Left renal pelvis (tissue), 4 donors: ENCODE measurements at places on chromosomes 5 and 9. TPM values are rescaled to one million over a fixed set of nuclear protein-coding genes. Genes with fewer than 3 reads are reported as not detected.
A peak's percentile ranks its signal among the peaks of the same experiment; 100 is the strongest.

GRCh38 chr5:179876610-179876952, 18.0 kb upstream of the MRNIP start:
- DNase-seq: no peak

DNA sequence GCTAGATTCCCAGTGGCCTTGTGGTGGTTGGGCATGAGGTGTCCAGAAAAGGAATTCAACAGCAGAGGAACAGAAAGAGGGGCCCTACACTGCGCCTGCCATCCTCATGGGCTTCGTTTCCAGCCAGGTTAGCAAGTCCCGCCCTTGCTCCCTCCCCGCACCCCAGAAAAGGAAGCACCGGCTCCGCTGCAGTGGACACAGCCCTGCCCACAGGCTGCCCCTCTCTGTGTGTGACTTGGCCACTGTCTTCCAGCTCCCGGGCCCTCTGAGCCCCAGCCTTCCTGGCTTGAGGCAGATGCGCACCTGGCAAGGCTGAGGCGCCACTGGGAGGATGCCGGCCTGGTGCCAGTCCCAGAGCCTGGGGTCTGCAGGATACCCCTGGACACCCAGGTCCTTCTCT, 305.0 kb upstream of the IRX4 start:
- DNase-seq: no peak

GRCh38 chr9:15101095-15101494, 190.9 kb upstream of the FREM1 start:
- no peak for DNase-seq

- peak; percentile 33 for DNase-seq
These were observed 81.6 kb downstream of the NDUFS4 start for GRCh38 chr5:53642061-53642460.

Gene DIRAS2
- polyA plus RNA-seq: 5.5 TPM

DNA sequence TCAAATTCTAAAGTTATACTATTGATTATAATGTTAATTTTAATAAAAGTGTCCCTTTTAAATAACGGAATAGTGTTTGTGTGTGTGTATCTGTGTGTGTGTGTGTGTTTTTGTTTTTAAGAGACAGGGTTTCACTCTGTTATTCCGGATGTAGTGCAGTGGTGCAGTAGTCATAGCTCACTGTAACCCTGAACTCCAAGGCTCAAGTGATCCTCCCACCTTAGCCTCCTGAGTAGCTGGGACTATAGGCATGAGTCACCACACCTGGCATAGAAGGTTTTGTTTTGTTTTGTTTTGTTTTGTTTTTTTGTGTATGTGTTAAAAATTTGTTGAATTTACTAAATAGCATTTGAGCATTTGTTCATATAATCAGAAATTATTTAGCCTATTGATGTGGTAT, 64.6 kb downstream of the YTHDC2 start:
- no peak for DNase-seq

Gene GABRB2
- 2.6 TPM for polyA plus RNA-seq

DNA sequence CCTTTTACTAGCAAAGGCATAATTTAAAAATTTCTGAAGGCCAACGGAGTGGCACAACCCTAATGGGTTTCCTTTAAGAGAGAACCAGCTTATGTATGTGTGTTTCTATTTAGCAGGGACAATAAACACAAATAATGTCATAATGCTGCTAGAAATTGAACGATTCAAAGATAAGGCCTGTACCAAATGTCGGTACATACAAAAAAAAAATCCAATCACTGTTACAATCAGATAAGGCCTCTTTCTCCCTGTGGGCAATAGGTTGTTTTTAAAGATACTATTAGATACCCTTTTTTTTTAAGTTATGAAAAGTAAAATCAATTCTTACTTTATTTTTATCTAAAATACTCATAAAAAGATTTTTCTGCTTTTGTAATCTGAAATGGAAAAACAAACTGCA, 821.0 kb downstream of the PRELID2 start:
- no peak for DNase-seq

Gene ADAMTS6
- 3.1 TPM for polyA plus RNA-seq

DNA sequence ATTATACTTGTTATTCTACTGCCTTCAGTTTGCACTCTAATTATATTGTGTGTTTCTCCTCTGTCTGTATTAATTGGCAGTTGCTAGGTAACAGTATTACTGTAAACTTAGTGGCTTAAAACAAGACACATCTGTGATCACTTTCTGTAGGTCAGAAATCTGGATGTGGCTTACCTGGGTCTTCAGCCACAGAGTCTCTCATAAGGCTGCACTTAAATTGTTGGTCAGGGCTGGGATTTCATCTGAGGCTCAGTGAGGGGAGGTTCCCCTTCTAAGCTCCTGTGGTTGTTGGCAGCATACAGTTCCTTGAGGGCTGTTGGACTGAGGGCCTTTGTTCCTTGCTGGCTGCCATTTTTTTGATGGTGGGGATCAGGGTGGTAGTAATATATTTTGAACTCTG, 68.8 kb downstream of the SLC44A1 start:
- no peak for DNase-seq

Gene HAVCR2
- 11.7 TPM for polyA plus RNA-seq

Gene WNT8A
- 0.29 TPM for polyA plus RNA-seq

Gene HCN1
- polyA plus RNA-seq: 0.03 TPM

Gene LCN1
- not detected for polyA plus RNA-seq

Gene RUSC2
- 18.2 TPM for polyA plus RNA-seq

DNA sequence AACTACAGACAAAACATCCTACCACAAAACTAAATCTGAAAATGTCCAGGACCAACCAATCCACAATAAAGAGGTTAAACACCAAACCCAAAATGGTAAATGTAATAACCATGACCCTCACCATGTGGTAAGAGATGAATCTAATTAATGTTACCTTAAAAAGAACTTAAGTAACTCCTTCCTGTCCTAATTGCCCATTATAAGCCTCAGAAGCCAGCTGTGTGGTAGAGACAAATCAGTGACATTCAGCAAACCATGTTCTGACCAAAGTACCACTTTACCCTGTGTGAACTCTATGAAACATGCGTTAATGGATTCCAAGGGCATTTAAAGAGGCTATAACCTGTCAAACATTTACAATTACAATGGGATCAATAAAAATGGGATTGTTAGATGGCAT, 25.0 kb downstream of the LPAR1 start:
- no peak for DNase-seq

Gene SPTLC1
- 104 TPM for polyA plus RNA-seq

DNA sequence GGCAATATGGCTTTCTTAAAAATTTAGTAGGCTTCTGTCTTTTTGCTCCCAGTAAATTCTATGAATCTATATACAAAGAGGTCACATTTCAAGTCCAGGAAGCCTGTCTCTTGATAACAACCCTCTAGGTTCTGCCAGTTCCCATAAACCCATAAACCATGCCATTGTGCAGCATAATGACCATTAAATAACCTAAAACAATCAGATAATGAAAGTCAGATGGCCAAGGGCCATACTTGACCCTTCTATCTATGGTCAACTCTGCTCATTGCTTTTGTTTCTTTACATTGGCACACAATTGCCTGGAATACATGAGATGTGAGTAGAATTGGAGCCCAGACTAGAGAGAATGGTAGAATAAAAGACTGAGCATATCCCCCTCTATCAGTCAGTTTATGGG, 305.4 kb upstream of the KIF2A start:
- DNase-seq: no peak

- DNase-seq: no peak
These were observed 10.0 kb downstream of the TMEM174 start for GRCh38 chr5:73183000-73183399.

Gene COL15A1
- 36.1 TPM for polyA plus RNA-seq

DNA sequence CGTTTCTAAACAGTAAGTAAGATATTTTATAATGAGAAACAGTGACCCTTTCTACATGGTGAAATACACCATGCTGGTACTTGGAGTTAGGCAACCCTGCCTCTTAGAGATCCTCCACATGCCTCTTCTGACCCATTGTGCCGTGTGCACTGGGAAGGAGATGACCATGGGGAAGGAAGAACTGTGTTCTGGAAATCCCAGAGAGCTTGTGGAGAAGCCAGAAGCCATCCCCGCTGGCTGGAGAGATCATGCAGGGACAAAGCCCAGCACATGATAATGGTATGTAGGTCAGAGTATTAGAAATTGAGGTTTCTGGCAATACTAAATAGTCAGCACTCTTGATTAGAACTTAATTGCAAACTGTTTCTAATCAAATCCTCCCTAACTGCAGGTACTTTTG, 307.3 kb downstream of the FBXL7 start:
- no peak for DNase-seq

Gene P4HA2
- 34.0 TPM for polyA plus RNA-seq

DNA sequence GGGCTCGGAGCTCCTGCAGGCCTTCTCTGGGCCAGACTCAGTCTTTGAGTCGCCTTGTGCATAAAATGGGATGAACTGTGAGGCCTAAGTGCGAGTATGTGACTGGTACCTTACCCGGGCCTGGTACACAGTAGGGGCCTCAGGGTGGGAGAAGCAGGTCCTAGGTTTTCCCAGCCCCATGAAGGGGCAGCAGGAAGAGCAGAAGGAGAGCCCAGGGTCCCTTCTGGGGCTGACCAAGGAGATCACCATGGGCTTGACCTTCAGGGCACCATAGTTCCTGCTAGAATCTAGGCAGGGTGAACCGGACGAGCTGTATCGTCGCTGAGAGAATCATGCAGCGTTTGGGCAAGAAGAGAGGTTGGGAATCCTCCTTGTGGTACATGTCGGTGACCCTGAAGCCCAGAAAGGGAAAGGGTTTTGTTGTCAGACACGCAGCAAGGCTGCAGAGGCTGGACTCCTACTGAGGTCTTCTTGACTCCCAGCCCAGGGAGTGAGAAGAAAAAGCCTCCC, 373 bp upstream of the PHYKPL start:
- DNase-seq: no peak

Gene SLC34A1
- 3.4 TPM for polyA plus RNA-seq

GRCh38 chr9:86639899-86640379, 285.7 kb upstream of the TUT7 start:
- DNase-seq: no peak

Gene ZSWIM6
- polyA plus RNA-seq: 28.1 TPM

DNA sequence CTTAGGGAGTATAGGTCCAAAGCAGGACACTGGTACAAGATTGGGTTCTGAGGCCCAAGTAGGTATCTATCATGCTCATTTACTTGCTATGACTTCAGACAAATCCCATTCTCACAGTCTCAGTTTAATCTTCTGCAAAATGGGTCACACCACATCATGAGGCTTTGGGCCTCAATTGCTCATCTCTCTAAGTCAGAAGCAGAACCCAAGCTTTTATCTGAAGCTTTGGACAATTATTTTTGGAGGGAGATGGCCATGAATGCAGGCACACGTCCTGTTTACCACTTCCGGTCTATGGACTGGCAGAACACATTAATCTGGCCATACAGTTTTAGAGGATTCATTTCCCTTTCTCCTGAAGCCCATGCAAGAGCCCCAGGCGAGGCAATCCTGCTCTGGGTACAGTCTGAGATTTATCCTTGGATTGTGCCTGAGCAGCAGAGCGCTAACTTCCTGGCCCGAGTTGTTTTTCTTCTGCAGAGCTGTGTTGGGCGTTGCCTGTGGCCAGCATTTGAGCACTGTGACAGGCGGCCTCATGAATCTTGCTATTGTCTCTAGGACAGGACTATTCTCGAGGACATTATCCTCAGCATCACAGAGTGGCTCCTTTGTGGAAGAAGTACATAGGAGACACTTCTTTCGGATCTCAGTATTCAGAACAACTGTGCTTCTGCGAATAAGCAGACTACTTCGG, 16.1 kb downstream of the SLC22A4 start:
- DNase-seq: no peak

Gene ZFP37
- polyA plus RNA-seq: 10.9 TPM

Gene ESM1
- 8.6 TPM for polyA plus RNA-seq

GRCh38 chr9:10146517-10147331, 466.1 kb downstream of the PTPRD start:
- DNase-seq: no peak

DNA sequence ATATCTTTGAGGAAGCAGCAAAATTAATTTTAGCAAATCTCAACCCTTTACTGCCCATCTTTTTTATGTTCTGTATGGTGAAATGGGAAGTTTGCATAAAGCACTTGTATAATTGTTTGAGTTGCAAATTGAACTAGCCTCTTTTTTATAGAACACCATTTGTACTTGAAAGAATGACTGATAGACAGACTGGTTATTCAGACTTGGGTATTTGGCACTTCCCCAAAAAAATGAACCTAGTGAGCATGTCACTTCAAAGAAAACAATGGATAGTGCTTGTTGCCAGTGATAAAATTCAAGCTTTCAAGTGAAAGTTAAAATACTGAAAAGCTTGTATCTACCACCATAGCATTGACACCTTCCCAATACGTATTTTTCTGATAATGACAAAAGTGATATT, 115.8 kb downstream of the ERCC6L2 start:
- no peak for DNase-seq

GRCh38 chr5:151219789-151220188, 4.1 kb downstream of the CCDC69 start:
- no peak for DNase-seq

Gene SAPCD2
- polyA plus RNA-seq: 6.8 TPM

DNA sequence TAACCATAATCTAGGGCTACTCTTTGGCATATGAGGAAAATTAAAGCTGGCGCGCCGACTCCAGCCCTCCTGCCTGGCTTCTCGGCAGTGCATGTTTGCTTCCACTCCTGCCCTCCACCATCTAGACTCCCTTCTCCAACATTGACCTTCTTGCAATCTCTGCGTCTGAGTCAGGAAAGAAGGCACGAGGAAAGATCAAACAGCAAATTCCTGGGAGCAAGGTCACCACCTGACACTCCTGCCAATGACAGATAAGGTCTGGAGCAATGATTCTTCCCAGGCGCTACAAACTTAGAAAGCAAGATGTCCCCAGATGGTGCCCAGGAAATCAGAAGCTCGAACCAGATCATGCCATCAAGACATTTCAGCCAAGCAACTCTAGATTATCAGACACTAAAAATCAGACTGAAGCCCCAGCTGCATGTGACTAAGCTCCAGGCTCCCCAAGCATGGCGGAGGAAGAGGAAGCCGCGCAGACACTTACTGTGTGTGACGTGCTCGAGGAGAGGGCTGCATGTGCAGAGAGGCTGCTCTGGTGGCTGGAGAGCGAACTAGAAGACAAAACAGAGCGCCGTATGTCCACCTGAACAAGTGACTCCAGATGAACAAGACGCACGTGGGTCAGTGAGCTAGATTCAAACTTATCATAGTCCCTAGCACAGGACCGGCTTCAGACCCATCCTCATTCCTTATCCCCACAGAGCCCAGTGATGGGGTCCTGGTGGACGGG, 115.3 kb downstream of the UBE2R2 start:
- DNase-seq: no peak

Gene ADAMTS13
- polyA plus RNA-seq: 7.1 TPM

Gene COX7C
- 1,060 TPM for polyA plus RNA-seq

DNA sequence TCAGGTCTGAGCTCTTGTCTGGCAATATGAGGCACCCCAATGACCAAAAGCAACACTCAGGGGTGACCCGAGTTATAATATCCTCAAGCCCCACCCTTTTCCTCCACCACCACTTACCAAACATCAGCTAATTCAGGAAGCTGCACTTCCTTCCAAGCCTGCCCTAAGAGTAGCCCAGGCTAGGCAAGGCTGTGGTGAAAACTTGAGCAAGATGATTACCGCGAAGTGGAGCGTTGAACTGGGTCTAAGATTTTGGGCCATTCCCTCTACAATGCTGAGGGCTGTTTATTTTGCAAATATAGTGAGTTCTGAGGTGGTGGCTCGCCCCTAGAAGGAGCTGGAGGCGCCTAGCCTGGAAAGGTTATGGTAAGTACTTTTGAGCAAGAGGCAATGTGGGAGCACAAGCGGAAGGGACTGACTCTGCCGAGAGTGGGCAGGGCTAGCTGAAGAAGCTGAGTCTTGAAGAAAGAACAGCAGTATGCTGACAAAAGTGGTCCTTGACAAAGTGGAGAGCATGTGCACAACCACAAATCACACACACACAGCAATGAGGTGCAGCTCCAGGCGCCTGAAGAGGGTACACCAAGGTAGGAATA, at the start of gene HK3:
HK3 (minus strand) TSS at position 51 of the 596 bp plus-strand sequence. CDS start 3,187 bp downstream, outside the sequence.
- no peak for DNase-seq

GRCh38 chr5:160188141-160189015, 40.9 kb upstream of the FABP6 start:
- DNase-seq: no peak
